ENCODE measurements at places on chromosomes 5 and 9. TPM values are rescaled to one million over a fixed set of nuclear protein-coding genes. Genes with fewer than 3 reads are reported as not detected.

DNA sequence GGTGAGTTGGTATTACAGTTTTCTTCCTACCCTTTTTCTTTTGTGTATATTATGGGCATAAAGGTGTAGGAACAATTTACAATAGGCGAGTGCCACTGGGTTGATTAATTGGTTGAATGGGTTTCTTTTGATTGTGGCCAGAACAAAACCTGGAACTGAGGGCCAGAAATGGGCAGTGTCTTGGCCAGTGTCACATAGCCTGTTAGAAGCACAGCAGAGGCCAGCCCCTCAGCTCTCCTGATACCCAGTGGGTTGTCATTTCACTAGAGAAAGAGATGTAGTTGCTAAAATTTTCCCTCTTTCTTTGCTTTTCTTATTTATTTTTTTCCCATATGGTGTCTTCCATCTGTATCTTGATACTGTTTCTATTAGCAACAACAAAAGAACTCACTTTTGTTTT, 38.8 kb upstream of the SEMA6A start:
- no peak for DNase-seq

- no peak for DNase-seq
Observed at GRCh38 chr5:11139217-11139865, 378.3 kb upstream of the DAP start.

DNA sequence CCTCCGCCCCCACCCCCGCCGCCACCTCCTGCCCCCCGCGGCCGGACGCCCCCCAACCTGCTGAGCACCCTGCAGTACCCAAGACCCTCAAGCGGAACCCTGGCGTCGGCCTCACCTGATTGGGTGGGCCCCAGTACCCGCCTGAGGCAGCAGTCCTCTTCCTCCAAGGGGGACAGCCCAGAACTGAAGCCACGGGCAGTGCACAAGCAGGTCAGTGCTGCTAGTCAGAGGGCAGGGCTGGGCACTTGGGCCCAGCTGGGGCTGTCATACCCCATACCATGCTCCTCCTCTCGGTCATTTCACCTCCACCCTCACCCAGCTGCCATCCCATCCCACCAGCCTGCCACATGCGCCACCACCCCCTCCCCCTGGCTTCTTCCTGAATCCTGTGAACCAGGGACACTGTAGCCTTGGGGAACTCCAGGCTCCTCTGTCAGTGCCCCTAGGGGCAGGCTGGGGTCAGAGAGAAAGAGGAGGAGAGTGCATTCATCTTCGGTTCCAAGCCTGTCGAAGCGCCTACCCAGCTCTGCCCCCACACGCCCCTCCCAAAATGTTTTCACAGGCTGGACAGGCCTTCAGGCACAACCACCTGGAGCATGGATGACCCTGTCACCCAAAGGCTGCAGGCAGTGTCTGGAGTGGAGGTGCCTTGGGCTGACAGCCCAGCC, 122.0 kb downstream of the DAB2IP start:
- peak; percentile 83 for DNase-seq

GRCh38 chr5:89043676-89044075, 160.7 kb upstream of the MEF2C start:
- DNase-seq, result no peak

GRCh38 chr5:52928689-52929088, 60.5 kb upstream of the ITGA2 start:
- no peak for DNase-seq

DNA sequence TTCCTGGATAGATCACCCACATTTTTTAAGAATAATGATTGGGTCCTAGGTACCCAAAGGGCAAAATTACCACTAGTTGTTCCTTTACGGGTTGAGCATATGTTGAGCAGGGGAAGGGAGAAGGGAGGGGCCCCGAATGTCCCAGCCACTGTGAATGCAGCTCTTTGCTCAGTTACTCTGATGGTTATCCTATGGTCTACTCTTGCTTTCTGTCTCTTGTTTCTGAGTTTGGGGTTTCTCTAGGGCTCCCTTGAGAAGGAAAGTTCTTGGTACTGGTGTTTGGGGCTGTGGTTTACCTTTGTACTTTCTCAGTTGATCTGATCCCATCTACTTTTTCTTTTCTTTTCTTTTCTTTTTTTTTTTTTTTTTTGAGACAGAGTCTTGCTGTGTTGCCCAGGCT, 55.6 kb downstream of the ALG2 start:
- no peak for DNase-seq

FAM221B gene
- not detected for total RNA-seq

GRCh38 chr5:178796165-178796945, 63.4 kb upstream of the ZNF354B start:
- DNase-seq, result peak; percentile 64

Data from chondrocyte (in vitro differentiated cells).